ENCODE measurements at places on chromosomes 1 and 21. TPM values are rescaled to one million over a fixed set of nuclear protein-coding genes. Genes with fewer than 3 reads are reported as not detected.

The OR2T33 gene
- not detected for polyA plus RNA-seq

The SLFNL1 gene
- 0.65 TPM for polyA plus RNA-seq

The RGSL1 gene
- not detected for polyA plus RNA-seq

GRCh38 chr21:45306832-45307571 is 19.3 kb upstream of the POFUT2 start:
- no peak overlapping the region for H3K4me3 ChIP-seq
- DNase-seq, result no peak
- no peaks in the 10 kb centered on the region for H3K4me1 ChIP-seq
- H3K27me3 ChIP-seq, result peaks cover 5% of the 10 kb centered on the region
- no peak overlapping the region for H3K27ac ChIP-seq

DNA sequence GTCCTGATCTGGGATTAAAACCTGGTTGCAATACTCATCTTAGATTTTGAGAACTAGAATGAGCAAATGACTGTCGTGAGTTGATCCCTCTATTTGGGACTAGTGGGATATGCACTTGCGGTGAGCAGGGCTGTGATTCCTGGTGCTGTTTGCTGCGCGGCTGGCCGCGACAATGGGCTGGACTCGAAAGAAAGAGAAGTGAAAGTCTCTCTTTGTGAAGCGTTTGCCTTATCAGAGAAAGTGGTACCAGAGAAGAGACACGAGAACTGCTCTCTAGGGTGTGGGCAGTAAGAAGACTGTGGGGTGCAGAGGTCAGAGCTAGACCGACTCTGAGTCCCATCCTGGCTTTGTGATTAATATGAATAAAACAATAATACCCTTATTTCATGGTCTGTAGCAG is 8.6 kb downstream of the ST6GALNAC3 start:
- peak; percentile 10 for DNase-seq
- H3K4me1 ChIP-seq, result peaks cover 38% of the 10 kb centered on the region
- no peaks in the 10 kb centered on the region for H3K27me3 ChIP-seq

- H3K27me3 ChIP-seq, result no peaks in the 10 kb centered on the region
- no peak overlapping the region for H3K27ac ChIP-seq
- H3K4me1 ChIP-seq, result no peaks in the 10 kb centered on the region
- no peaks in the 10 kb centered on the region for H3K36me3 ChIP-seq
- H3K4me3 ChIP-seq, result no peak overlapping the region
- DNase-seq, result no peak
These were observed 104.4 kb downstream of the UCHL5 start for GRCh38 chr1:192954705-192955265.

DNA sequence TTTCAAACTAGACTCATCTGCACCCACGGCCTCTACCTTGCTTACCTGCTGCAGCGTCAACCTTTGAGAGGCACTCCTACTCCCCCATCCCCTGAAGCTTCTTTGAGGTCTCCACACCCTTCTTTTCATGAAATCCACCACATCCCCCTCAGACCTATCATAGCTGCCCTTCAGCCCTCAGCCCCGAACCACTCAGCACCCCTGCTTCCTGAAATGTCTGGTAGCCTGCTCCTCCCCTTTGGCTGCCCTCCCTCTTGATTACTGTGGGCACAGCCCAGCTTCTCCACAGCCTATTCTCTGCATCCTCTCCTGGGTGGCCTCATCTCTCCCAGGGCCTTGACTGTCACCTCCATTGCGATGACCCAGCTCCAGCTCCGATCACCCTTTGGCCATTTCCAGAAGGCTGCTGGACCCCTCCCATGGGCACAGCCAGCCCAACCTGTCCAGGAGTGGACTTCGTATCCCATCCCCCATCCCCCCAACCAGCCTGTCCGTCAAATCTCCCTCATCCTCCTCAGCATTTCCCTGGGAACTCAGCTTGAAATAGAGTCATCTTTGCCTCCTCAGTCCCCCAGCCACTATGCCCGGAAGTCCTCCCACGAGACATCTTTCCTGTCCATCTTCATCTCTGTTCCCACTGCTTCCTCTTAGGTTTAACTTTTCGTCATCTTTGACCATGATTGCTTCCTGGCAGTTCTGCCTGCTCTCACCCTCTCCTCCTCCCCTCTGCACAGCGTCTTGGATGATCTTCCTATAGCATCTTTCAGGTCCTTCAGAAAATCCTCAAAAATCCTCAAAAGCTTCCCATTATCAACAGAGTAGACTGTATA is 6.1 kb upstream of the ADORA1 start:
- H3K4me1 ChIP-seq, result peaks cover 5% of the 10 kb centered on the region
- H3K4me3 ChIP-seq, result no peak overlapping the region
- H3K27me3 ChIP-seq, result peaks cover 72% of the 10 kb centered on the region
- no peak for DNase-seq

DNA sequence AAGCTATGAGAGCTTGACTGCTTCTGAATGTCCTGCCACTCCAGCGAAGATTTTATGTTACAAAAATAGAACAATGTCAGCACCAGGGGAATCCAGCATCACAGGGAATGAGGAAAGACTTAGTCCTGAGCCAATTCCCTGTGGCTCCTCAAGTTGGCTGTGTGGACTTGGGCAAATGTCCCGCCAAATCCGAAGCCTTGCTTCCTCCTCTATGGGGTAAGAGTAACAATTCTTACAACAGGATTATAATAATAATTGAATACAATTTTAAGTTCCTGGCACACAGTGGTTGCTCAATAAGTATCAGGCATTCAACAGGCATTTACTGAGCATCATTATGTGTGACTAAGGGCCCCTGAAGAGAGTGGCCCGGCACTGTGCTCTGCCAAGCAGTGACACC is 44.4 kb downstream of the STPG1 start:
- H3K27ac ChIP-seq, result no peak overlapping the region
- peaks cover 20% of the 10 kb centered on the region for H3K4me1 ChIP-seq
- no peak for DNase-seq
- no peaks in the 10 kb centered on the region for H3K36me3 ChIP-seq

- H3K4me3 ChIP-seq, result peak within 1 kb of the TSS; percentile 86
- DNase-seq, result peak; percentile 1
- H3K27ac ChIP-seq, result no peak within 1 kb of the TSS
- H3K36me3 ChIP-seq, result no peaks in the 10 kb centered on the region
- peaks cover 53% of the 10 kb centered on the region for H3K27me3 ChIP-seq
These were observed at the start of gene GNG12 for GRCh38 chr1:67832737-67833601. GNG12 (minus strand) TSS chr1:67833467; CDS start chr1:67707686, 125,781 bp downstream.

DNA sequence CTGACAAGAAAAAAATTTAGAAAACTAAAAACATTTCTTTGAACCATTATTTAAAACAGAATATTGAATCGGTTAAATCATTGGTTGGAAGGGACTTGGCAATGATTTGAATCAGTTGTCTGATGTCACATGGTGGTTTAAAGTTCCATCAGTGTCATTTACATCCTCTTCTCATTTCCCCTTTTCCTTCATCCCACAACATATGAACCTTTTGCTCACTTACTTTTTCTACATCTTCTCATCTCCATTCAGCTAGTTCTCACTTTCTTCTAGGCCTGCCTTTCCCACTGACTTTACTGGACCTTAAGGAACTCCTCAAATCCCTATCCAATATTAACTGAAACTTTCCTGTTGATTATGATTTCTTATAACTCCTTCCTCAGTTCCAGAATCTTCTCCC is 58.5 kb downstream of the PHACTR4 start:
- no peak overlapping the region for H3K27ac ChIP-seq
- no peak for DNase-seq
- H3K4me1 ChIP-seq, result peaks cover 13% of the 10 kb centered on the region

Data from naive B cell (primary cell).